Foreskin melanocyte (primary cell): ENCODE measurements at places on chromosomes 12 and 14.
A peak's percentile ranks its signal among the peaks of the same experiment; 100 is the strongest.

DNA sequence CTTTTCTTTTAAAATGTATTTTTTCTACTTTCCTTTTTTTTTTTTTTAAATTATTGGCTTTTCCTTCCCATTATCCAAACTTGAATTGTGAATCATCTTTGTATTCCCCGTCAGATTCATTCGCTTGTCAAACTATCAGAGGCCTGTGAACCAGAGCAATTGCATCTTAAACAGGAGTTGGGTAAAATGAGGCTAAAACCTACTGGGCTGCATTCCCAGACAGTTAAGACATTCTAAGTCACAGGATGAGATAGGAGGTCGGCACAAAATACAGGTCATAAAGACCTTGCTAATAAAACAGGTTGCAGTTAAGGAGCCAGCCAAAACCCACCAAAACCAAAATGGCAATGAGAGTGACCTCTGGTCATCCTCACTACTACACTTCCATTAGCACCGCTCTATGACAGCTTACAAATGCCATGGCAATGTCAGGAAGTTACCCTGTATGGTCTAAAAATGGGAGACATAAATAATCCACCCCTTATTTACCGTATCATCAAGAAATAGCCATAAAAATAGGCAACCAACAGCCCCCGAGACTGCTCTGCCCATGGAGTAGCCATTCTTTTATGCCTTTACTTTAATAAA is 19.9 kb downstream of the FUT8 start:
- DNase-seq, result no peak

DNA sequence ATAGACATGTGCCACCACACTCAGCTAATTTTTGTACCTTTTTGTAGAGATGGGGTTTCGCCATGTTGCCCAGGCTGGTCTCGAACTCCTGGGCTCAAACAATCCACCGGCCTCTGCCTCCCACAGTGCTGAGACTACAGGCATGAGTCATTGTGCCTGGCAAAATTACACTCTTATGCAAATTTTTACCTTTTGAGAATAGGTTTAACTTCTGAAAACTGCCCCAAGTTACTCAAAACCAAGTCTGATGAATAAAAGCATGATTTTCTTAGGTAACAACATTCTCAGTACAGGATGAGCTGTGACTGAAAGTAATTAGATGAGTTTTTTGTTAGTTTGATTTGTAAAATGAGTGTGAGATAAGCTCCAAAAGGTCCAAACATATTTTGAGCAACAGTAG is 166.0 kb downstream of the RPS29 start:
- DNase-seq, result no peak

DNA sequence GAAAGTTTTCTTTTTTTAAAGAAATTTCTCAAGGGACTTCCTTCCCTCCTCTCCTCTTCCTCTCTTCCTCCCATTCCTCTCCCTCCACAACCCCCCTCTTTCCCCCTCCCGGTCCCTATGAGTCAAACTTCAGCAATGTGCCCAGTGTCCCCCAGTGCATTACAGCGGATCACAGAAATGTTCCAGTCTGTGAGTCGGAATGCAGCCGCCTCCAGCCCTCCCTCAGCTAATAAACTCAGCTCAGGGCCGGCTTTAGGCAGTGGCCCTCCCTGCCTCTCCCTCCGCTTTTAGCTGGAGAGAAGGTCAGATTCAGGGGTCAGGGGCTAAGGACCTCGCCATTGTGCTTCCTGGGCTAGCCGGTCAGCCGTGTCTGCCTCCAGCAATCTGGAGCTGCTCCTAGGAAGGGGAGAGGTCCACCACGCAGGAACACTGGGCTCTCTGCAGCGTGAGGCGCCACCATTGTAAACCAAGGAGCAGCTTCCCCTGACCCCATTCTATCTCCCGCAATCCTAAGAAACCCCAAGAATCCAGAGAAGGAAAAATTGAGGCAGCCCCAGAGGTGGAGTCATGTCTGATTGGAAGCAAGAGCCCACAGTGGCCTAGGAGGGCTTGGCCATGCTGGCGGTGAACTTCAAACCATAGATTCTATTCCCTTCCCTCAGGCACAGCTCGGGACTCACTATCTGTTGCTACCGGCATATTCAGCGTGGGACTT is 1.1 kb upstream of the HDAC7 start:
- DNase-seq, result peak; percentile 93

DNA sequence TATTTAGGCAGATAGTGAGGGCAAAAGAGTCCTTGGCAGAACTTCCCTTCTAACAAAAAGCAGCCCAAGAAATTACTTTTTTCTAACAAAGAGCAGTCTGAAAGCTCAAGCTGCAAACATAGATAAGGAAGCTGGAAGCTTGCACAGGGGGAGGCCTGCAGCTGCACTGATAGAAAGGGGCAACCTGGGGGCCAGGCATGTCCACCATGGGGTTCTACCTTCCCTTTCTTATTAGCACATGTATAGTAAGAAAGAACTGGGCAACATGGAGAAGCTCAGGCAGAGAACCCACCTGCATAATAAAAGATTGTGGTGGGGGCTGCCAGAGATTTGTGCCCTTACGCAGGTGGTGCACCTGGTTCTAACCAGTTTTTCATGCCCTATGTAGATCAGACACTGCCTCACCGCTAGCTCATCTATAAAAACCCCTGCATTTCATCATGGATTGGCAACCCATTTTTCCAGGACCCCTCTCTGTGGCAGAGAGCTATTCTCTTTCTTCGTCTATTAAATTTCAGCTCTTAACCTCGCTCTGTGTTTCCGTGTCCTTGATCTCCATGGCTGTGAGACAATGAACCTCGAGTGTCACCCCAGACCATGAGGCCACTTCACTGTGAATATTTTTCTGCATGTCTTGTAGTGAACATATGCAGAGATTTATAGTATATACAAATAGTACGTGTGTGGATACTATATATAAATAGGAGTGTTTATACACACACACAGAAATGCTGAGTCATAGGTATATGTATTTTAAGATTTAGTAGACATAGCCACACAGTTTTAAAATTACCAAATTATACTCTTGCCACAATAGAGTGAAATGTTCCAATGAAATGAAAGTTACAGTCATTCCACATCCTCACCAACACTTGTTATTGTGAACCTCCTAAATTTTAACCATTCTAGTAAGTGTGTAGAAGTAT is 53.0 kb downstream of the PEX5 start:
- no peak for DNase-seq

- no peak for DNase-seq
Observed at GRCh38 chr14:73795466-73795865, 56.2 kb upstream of the PTGR2 start.

- no peak for DNase-seq
Observed at GRCh38 chr12:127925971-127926370, 341.0 kb upstream of the TMEM132C start.
